HS-5 (cell line): ENCODE measurements at places on chromosomes 7 and 10.

DNA sequence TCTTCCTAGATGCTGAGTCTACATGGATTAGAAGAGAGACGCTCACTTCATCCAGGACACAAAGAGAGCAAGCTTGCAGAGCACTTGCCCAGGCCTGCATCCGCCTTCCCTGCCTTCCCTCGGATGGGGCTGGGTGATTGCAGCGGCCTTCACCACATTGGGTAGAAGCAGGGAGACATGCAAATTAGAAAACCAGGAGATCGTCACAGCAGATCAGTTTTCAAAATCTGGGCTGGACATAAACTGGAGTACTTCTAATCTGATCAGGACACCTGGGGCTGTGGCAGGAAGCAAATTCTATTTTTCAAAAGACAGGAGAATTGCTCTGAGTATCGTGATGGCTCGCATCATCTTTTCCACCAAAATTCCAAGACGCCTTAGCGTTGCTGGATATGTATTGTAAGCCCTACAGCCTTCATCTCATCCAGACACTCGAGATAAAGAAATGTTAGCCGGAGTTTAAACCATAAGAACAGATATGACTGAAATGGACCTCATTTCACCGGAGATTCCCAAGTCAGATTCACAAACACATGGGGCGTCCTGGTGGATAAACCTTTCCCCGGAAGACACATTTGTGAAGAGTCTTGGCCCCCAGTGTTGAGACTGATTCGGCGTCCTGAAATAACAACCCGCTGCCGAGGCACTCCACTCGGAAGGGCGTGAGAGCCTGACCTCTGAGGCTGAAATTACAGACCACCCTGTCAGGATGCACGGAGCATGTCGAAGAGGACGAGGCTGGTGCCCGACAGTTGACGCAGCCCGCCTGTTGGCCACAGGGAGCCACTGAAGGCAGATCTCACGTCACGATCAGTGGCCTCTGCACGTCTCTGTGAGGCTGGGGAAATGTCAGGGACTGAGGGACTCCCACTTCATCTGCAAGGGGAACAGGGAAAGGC is 91.2 kb upstream of the PARD3 start:
- DNase-seq: no peak

- DNase-seq: no peak
Measured at GRCh38 chr7:131596785-131597184, 40.4 kb upstream of the PODXL start.

DNA sequence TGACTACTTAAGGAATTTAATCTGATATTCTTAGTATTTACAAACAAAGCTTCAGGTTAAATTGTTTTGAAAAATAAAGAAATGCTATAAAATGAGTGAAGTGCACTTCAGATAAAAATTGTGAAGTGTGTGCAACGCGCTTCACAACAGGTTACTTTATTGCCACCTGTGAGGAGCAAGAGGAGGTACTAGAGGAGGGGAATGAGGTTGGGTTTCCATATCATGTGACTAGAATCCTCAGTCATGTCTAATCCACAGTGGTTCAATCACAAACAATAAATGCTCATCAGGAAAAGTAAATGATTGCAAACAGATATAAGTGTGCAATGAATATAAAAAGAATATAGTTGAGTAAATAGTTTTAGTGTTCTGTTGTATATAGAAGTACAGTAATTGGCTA is 34.5 kb upstream of the CD36 start:
- no peak for DNase-seq

- DNase-seq: no peak
Measured at GRCh38 chr7:36522453-36523007, 132.9 kb downstream of the ANLN start.

DNA sequence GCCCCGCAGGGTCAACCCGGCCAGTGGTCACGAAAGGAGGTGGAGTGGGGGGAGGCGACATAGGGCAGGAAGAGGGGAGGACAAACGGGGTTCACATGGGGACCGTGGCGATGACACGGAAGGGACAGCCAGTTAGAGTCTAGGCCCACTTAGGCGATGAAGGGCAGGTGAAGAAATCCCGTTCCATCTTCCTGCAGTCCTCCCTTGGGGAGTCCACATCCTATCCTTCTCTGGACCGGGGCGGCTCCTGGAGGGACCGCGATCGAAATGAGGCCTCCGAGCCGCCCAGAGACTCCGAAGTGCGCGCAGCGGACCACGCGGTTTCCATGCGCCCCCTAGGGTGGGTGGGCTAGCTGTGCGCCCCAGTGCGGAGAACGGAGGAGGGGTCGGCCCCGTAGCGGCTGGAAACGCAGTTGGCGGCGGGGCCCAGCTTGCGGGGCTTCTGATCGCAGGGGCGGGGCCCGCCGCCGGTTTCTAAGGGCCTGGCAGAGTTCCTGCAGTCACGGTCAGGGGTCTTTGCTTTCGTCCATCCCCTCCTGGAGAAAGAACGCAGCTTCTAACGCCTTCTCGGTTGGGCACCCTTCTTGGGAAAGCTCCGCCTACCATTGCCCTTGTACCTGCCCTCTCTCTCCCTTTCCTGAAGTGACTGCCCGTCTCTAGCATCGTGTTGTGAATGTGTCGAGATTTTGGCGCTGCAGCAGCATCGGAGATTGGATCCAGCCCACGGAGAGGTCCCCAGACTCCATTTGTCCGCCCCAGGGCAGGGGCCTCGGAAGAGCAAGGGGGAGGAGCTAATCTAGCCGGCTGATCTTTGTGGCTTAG is 17.9 kb upstream of the TMEM225B start:
- no peak for DNase-seq

- no peak for DNase-seq
Measured at GRCh38 chr7:8040768-8041369, 72.3 kb downstream of the GLCCI1 start.

DNA sequence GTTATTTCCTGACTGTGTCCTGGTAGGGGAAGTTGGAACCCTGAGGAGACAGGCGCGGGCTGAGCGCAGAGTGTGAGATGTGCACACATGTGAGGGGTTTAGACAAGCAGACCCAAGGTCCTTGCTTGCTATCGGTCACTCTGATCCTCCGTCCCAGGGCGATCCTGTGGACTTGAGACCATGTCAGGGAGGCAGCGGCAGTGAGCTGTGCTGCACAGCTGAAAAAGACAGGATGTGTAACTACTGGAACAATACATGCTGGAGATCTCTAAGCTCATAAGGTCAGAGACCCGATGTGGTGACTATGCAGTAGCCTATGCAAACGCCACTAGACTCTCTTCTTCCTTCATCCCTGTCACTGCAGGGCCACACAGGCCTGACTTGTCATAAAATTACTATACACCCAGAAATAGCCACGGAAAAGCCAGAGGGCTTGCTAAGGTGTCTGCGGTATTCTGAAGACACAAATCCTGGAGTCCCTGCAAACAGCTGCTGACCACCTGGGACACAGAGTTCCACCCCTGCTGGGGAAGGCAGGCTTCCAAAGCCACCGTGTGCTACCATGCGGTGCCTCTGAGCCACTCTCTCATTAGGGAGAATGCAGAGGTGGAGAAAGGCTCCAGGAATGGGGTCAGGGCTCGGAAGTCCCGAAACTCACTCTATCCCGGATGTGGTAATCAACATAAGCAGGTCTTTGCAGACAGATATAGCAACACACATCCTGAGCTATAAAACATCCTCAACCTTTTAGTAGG is 91.1 kb upstream of the DDC start:
- DNase-seq: no peak

DNA sequence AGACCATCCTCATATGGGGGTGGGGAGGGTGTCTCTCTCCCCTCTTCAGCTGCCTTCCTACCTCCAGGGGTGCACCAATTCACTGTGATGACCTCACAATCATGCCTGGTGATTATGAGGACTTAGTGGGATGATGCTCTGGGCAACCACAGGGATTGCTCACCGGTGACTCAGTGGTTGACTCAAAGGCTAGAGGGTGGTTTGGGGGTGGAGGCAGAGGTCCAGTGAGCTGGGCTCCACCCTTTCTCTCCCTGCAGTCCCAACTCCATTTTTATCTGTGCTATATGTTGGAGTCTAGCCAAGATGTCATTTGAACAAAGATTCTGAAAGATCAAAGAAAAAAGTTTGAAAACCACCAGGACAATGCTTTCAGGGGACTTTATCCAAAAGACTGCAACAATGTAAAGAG is 286.9 kb downstream of the KCNMA1 start:
- DNase-seq: peak; percentile 95

DNA sequence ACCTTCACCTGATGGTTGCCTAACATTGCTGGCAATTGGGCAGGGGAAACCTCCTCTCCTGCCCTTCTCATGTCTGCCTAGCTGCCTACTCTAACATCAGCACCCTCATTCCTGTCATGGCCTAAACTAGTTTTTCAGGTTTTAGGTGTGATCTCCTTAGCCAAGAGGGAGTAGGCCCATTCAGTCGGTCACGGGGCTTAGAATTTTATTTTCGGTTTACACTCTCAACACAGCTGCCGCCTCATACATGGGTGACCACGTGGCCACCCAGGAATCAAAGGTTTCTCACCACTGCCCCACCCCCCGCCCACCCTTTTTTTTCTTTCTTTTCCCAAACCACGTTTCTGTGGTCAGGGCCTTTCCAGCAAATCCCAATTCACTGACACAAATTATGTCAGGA is 97.2 kb downstream of the RALA start:
- no peak for DNase-seq

DNA sequence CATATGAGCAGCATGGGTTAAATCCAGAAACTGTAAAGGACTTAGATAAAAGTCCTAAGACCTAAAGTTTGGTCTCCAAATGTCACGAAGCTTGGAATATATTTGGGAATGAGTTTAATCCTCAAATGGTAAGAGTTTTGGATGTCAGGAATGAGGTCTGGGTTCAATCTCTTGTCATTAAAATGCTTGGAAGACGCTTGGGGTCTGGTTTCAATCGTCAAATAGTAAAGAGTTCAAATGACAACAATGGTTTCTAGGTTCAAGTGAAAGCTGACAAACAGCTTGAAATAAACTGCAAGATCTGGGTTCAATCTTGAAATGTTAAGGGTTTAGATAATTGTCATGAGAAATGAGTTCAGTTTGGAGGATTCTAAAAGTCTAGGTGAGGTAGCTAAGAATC is 385.5 kb upstream of the HPS1 start:
- DNase-seq: no peak

DNA sequence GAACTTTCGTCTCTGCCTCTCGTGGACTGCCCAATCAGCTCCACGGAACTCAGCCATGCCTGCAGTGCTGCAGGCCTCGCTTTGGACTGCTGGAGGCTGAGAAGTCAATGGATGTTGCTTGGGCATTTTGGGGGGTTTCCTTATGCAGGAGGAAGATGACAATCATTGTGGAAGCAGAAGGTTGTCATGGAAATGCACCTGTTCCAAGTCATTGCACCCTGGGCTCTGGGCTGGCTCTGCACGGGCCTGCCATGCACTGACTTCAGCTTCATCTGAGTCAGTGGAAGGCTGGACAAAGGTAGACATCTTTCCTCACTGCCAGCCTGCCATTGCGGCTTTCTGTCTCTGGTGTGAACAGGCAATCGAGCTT is 217.3 kb downstream of the RPS24 start:
- DNase-seq: no peak

DNA sequence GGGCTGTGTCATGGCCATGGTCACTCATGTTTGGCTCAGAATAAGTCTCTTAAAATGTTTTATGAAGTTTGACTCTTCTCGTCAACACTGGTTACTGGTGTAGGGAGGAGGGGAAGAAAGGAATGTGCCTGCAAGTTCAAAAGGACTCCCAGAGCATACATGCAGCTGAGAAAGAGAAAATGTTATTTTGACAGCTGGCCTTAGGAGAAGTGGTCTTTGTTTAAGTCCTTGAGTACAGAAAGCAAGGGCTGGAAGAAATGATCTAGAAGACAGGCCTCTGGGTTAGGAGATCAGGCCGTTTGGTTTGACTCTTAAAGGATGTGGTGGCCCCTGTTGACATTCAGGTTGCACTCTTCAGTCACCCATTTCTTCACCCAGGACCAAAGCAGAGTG is 245.5 kb downstream of the REEP3 start:
- no peak for DNase-seq

DNA sequence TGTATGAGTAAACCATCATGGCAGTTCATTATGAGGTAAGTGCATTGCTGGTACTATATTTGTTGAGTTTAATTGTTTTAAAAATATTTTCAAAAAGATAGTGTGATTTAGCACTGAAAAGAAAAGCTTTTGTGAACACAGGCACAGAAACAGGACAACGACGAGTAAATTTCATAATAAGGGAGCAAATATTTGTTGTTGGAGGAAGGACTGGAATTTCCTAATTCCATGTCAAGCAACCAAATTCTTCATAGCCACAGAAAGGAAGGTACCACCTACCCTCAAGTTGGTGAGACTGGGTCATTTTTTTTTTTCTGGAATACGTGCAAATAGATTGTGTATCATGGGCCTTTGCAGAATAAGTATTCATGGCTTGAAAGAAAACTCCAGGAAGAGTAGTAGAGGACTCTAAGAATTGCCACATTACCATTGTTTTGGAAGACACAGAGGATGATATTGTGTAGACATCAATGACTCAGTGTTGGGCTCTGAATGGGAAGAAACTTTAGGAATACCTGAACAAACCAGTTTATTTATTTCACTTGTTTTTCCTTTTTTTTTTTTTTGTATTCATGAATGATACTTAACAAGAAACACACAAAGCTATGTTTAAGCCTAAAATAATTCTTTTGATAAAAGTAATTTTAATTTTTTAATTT is 7.8 kb downstream of the UBE2D4 start:
- no peak for DNase-seq

GRCh38 chr10:62778125-62778524 is 26.4 kb upstream of the ADO start:
- no peak for DNase-seq
